ENCODE measurements at places on chromosomes 5 and 9. TPM values are rescaled to one million over a fixed set of nuclear protein-coding genes. Genes with fewer than 3 reads are reported as not detected.

DNA sequence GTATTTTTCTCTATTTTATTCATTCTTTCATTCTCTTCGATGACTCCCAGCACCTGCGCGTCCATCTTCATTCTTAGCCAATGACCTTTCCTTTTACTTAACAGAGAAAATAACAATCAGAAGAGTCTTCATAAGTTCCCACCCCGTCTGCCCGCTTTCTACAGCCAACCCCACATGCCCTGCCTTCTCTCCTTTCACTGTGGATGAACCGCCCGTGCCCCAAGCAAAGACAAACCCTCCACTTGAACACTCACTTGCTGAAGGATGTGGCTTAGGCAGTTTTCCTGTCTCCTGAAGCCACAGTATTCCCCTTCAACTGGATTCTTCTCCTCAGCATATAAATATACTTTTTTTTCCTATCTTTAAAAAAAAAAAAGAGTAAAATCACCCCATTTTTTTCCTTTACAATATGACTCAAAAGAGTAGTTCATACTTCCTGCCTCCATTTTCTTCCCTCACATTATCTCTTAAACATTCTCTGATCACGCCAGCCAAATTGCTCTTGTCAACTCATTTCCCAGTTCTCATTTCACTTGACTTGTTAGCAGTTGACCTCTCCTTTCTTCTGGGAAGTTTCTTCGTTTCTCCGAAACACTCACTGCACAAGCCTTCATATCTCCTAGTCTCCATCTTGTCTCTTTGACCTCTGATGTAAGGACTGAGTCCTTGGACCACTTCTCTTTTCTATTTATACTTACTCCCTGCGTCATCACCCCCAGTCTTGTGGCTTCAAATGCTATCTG is 11.1 kb downstream of the NIPSNAP3B start:
- DNase-seq: no peak

FBXO4 gene
- 9.9 TPM for total RNA-seq

NMUR2 gene
- not detected for total RNA-seq

DENND4C gene
- 32.4 TPM for total RNA-seq

LHX6 gene
- not detected for total RNA-seq

GRCh38 chr9:93479726-93480125 is 26.3 kb upstream of the FAM120AOS start:
- DNase-seq: no peak

MRRF gene
- total RNA-seq: 48.8 TPM

DNA sequence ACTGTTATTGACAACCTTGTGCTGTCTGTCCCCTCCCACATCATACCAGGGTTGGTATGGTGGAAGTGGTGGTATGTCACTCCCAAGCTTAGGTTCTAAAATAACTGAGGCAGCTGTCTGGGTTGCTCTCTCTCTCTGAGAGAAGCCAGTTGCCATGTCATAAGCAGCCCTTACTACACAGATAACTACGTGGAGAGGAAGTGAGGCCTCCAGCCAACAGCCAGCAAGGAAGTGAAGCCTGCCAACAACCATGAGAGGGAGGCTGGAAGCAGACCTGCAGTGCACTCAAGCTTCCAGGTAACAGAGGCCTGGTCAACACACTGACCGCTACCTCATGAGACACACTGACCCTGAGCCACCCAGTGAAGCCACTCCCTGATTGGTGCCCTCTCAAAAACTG is 18.6 kb downstream of the CTNNAL1 start:
- DNase-seq: peak; percentile 55

GRCh38 chr5:178209334-178210072 is 5.2 kb downstream of the HNRNPAB start:
- DNase-seq: no peak

- DNase-seq: no peak
These were observed 104.6 kb upstream of the FAM174A start for GRCh38 chr5:100430268-100431195.

JMY gene
- total RNA-seq: 2.8 TPM

- no peak for DNase-seq
These were observed 300.7 kb upstream of the CLINT1 start for GRCh38 chr5:158159621-158160020.

DNA sequence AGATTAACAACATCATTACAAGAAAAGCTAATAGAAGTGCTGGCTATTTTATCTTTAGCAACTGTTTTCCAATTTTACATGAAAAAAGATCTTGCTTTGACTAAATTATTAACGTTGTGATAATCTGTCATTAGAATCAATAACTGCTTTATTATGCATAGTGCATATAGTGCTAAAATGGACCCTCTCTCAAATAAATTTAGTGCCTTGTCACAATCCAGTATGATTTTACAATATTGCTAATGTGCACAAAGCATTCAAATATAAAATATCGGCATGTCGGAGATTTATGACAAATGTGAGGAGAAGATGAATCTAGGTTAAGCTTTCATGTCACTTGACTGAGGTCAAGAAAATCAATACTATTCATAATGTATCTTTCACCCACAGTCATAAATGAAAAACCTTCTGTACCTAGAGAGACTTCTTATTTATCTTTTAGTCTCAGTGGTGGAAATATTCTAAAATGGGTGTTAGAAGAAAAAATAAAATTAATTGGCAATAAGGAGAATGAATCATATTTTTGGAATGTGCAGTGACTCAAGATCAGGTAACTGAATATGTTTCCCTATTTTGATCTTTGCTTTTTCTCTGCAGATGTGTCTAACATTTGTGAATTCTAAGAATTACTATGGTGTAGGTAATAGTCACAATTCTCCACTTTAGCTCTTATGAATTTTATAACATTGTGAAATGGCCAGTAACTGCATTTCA is 672.9 kb upstream of the GRAMD2B start:
- no peak for DNase-seq

DNA sequence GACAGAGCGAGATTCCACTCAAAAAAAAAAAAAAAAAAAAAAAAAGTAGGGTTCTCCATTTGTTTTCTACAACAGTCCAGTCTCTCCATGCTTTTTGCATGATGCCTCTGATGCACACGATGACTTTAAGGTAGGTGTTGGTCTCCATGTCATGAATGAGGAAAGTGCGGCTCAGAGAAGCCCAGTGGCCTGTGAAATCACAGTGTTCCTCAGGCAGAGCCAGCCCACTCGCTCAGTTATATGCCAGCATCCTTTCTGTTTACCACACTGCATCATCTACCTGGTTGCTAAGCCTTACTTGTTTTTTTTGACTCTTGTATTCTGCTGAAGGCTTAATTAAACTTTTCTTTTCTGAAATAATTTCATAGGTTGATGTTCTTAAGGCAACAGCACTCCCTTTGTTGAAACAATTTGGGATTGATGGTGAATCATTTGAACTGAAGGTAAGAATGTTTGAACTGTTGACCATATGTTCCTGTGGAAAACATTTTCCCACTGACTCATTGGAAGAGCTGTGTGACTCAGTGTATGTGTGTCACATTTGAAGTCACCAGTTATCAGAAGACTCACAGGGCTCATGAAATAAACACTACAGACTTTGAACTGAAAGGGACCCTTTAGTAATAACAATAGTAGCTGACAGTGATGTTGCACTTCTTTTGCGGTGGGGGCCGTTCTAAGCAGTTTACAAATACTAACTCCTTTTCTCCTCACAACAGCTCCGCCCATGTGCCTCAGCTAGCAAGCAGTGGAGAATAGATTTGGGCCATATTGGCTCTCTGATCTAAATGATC is 40.2 kb downstream of the RCL1 start:
- peak; percentile 99 for DNase-seq

DNA sequence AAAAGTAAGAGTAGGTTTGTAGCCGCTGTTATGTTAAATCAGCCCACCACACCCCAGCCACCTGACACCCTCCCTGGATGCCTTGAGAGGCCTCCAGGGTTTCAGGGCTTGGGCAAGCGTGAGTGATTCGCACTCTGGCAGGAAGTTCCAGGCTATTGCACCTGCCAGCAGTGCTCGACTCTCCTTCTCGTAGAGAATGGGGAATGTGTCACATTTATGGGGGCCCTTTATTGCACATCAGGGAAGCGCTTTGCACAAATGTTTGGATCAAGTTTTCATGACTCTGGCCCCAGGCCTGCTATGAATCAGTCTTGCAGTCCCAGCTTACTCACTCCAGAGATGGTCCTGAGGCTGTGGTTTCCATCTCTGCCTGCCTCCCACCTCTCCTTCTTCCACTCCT is 66.1 kb upstream of the ADRA1B start:
- peak; percentile 69 for DNase-seq

- DNase-seq: no peak
These were observed 16.0 kb downstream of the SLC36A1 start for GRCh38 chr5:151463137-151464029.

DOK3 gene
- 0.36 TPM for total RNA-seq

Measured in epithelial cell of proximal tubule (primary cell).